ENCODE measurements at places on chromosomes 1 and 21.

DNA sequence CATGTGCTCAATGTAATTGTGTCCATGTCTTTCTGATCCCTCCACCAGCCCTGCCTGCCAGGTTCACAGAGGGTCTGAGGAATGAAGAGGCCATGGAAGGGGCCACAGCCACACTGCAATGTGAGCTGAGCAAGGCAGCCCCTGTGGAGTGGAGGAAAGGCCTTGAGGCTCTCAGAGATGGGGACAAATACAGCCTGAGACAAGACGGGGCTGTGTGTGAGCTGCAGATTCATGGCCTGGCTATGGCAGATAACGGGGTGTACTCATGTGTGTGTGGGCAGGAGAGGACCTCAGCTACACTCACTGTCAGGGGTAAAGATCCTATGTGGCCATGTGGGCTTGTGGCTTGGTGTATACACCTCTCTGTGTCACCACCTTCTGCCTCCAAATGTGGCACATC lies 91.4 kb downstream of the OBSCN start:
- DNase-seq: no peak
- no peaks in the 10 kb centered on the region for H3K27me3 ChIP-seq
- H3K27ac ChIP-seq: no peak overlapping the region
- H3K4me3 ChIP-seq: no peak overlapping the region
- no peaks in the 10 kb centered on the region for H3K36me3 ChIP-seq

DNA sequence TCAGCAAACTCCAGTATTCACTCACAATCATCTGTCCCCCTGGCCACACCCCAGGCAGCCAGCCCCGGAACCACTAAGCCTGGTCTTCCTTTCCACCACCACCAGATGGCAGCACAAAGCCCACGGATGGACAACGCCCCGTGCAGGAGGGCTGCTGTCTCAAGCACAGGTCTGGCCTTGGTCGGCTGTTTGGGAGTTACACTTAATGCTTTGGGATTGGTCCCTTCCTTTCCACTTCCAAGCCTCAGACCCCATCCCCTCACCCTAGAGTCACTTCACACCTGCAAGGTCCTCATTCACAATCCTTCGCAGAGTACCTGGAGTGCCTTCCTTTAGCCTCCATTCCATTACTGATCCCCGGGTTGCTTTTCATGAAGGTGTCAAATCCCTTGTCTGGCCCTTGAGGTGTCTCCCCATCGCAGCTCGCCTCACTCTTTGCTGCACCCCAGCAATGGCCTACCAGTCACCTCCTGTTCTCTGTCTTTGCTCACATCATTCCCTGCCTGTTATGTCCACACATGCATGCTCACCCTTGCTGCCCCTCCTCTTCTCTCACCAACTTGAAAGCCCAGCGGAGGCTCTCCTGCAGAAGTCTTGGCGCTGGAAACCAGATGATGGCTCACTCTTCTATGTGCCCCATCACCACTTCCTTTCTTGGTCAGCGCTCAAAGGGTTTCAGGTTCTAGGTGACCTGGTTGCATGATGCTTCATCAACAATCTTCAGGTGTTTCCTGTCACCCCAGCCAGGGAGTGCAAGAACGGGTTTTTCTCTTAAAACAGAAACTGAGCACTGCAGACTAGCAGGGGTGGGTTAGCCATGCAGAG lies 24.9 kb upstream of the KCNA2 start:
- H3K4me1 ChIP-seq: peaks cover 24% of the 10 kb centered on the region
- no peaks in the 10 kb centered on the region for H3K27me3 ChIP-seq
- no peaks in the 10 kb centered on the region for H3K36me3 ChIP-seq

DNA sequence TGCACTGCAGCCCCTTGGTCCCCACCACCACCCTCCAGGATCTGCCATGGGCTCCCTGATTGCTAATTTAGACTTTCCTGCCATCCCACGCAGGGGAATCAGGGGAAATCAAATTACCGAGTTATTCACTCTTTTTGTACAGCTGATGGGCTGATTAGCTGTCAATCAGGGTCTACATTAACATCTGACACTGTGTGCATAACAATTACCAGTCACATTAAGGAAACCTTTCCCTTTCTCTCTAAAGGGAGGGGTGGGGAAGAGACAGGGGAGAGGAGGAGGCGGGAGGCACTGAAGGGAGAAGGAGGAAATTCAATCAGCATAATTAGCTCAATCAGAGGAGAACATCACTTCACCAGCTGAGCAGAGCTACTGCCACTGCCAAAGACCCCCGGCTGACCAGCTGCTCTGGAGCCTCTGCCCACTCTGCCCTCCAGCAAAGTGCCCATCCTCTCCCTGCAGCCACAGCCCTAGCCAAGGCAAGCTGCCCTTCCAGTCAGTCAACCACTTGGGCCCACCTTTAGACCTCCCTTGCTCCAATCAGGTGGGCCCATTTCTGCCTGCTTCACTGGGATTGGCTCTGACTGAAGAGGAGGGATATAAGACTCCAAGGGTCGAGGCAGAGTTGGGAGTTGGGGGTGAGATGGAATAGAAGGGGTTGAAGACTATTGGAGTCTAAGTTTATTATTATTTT lies 199.3 kb upstream of the ZC3H12A start:
- H3K27ac ChIP-seq: no peak overlapping the region
- no peak for DNase-seq
- no peak overlapping the region for H3K4me3 ChIP-seq
- no peaks in the 10 kb centered on the region for H3K36me3 ChIP-seq
- H3K27me3 ChIP-seq: peaks cover 11% of the 10 kb centered on the region
- no peaks in the 10 kb centered on the region for H3K4me1 ChIP-seq

DNA sequence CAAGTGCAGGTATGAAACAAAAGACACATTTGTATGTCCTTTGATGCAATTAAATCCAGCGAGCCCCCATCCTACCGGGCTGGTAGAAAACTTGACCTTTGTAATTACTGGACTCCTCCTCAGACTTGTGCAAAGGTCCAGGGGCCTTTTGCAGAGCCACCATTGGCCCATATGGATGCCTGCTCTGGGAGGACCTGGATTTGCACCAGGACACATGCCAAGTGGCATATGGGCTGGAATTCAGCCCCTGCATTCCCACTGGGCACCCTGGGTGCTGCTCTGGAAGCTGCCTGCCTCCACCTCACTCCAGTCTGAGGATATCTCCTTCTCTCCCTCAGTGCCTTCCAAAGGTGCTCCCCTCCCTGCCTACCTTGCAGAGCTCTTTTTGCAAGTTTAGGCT lies 36.0 kb downstream of the LACTBL1 start:
- H3K4me3 ChIP-seq: no peak overlapping the region
- no peak for DNase-seq
- no peaks in the 10 kb centered on the region for H3K27me3 ChIP-seq
- H3K27ac ChIP-seq: no peak overlapping the region
- H3K36me3 ChIP-seq: no peaks in the 10 kb centered on the region

DNA sequence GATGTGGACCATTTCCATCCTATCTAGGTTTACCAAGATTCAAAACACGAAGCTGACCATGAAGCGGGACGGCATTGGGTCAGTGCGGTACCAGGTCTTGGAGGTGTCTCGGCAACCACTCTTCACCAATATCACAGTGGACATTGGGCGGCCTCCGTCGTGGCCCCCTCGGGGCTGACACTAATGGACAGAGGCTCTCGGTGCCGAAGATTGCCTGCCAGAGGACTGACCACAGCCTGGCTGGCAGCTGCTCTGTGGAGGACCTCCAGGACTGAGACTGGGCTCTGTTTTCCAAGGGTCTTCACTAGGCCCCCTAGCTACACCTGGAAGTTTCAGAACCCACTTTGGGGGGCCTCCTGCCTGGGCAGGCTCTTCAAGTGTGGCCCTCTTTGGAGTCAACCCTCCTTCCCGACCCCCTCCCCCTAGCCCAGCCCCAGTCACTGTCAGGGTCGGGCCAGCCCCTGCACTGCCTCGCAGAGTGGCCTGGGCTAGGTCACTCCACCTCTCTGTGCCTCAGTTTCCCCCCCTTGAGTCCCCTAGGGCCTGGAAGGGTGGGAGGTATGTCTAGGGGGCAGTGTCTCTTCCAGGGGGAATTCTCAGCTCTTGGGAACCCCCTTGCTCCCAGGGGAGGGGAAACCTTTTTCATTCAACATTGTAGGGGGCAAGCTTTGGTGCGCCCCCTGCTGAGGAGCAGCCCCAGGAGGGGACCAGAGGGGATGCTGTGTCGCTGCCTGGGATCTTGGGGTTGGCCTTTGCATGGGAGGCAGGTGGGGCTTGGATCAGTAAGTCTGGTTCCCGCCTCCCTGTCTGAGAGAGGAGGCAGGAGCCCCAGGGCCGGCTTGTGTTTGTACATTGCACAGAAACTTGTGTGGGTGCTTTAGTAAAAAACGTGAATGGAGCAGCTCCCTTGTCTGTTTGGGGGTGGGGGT lies 864 bp upstream of the CCDC24 start:
- H3K36me3 ChIP-seq: peaks cover 3% of the 10 kb centered on the region
- H3K4me1 ChIP-seq: peaks cover 16% of the 10 kb centered on the region
- no peak for DNase-seq
- peak overlapping the region; percentile 81 for H3K4me3 ChIP-seq

DNA sequence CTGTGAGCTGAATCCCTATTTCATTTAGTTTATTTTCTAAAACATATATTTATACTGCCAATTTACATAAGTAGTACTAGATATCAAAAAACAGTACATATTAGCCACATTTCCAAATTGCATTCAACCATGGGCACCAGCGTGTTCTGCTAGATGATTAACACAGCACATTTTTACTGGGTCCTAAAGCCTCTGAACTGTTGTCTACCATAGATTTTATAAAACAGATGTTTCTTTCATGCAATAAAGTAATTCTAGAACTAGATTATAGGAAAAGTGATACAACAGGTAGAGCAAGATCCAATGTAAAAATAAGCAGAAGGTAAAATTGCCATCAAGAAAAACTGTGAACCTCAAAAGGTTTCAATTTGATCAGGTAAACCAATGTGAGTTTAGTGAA lies 108.6 kb downstream of the FAF1 start:
- no peaks in the 10 kb centered on the region for H3K36me3 ChIP-seq
- no peak overlapping the region for H3K27ac ChIP-seq
- no peak for DNase-seq
- H3K27me3 ChIP-seq: no peaks in the 10 kb centered on the region
- no peaks in the 10 kb centered on the region for H3K4me1 ChIP-seq
- H3K4me3 ChIP-seq: no peak overlapping the region

DNA sequence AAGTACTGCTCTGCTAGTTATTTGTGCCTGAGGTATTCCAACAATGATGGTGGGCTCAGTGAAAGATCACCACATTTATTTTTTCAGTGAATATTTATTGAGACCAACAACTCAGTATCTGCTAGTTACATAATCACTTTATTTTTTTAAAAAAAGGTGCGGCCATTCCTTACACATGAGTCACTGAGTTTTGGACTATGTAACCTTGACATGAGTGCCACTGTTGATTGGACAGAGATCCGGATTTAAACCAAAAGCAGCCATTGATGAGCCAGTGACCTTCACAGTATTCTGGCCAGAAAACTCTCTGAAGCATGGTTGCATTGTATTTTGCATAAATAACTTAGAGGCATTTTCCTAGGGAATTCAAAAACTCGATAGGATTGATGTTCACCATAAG lies 79.5 kb downstream of the NUF2 start:
- DNase-seq: no peak
- H3K4me1 ChIP-seq: no peaks in the 10 kb centered on the region
- H3K27me3 ChIP-seq: no peaks in the 10 kb centered on the region
- H3K4me3 ChIP-seq: no peak overlapping the region
- no peak overlapping the region for H3K27ac ChIP-seq

DNA sequence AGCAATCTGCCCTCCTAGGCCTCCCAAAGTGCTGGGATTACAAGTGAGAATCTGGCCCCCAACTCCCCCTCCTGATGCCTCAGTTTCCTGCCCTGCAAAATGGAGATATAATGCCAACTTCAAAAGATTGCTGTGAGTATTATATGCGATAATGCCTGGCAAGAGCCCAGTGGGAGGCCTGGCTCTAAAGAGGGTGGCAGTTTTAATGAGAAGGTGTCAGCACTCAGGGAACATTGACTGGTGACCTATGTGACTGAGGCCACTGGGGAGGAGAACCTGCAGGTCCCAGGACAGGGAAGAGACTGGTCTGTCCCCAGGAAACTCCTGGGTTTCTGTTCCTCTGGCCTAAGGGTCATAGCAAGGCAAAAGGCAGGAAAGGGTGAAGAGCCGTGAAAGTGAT lies 11.0 kb downstream of the HSPG2 start:
- H3K4me3 ChIP-seq: no peak overlapping the region
- H3K27ac ChIP-seq: peak overlapping the region; percentile 60
- H3K4me1 ChIP-seq: peaks cover 75% of the 10 kb centered on the region
- H3K27me3 ChIP-seq: no peaks in the 10 kb centered on the region

DNA sequence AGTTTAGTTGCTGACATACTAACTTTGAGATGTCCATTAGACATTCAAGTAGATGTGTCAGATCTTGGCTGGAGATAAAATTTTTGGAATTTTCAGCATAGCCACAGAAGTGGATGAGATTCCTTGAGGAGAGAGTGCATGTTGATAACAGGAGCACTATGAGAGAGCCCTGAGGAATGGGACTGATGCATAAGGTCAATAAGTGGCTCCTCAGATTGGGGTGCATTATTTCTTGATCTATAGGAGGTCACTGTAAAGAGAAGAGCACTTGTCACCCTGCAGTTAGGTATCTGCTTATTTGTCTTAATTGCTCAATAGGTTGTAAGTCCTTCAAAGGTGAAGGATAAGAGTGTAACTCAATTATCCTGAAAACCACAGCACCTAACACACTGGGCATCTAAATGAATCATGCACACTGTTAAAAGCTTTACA lies 52.0 kb upstream of the TACSTD2 start:
- DNase-seq: no peak
- H3K36me3 ChIP-seq: no peaks in the 10 kb centered on the region
- H3K27ac ChIP-seq: no peak overlapping the region
- H3K27me3 ChIP-seq: no peaks in the 10 kb centered on the region
- no peaks in the 10 kb centered on the region for H3K4me1 ChIP-seq
- no peak overlapping the region for H3K4me3 ChIP-seq

- no peak overlapping the region for H3K27ac ChIP-seq
- no peak for DNase-seq
- H3K27me3 ChIP-seq: peaks cover 5% of the 10 kb centered on the region
These were observed 235.8 kb downstream of the TRABD2B start for GRCh38 chr1:47761201-47761930.

All from lower lobe of right lung (tissue), 2 donors.